ENCODE measurements at places on chromosomes 5 and 9. TPM values are rescaled to one million over a fixed set of nuclear protein-coding genes. Genes with fewer than 3 reads are reported as not detected.

The LURAP1L gene
- total RNA-seq = 2.6 TPM

The MCC gene
- total RNA-seq = 31.6 TPM

The NSD1 gene
- total RNA-seq = 40.8 TPM

The DMRT3 gene
- not detected for total RNA-seq

The CNTNAP3B gene
- total RNA-seq = 8.0 TPM

The DMGDH gene
- total RNA-seq = 2.4 TPM

The HEMGN gene
- 0.14 TPM for total RNA-seq

The CA9 gene
- not detected for total RNA-seq

The TMEM174 gene
- not detected for total RNA-seq

The SPATA31A3 gene
- total RNA-seq = not detected

The GABBR2 gene
- 1.1 TPM for total RNA-seq

The IFNA21 gene
- total RNA-seq = not detected

The SHISAL2B gene
- total RNA-seq = not detected

The OR13C4 gene
- total RNA-seq = not detected

The SERF1A gene
- 9.6 TPM for total RNA-seq

The ADAMTS19 gene
- total RNA-seq = 0.38 TPM

The COL15A1 gene
- total RNA-seq = 45.4 TPM

The EXOSC3 gene
- 15.9 TPM for total RNA-seq

The FOXD4L3 gene
- not detected for total RNA-seq

The PCDHGB7 gene
- total RNA-seq = 7.9 TPM

The C5orf63 gene
- total RNA-seq = 10.3 TPM

The IQGAP2 gene
- 4.1 TPM for total RNA-seq

The EQTN gene
- not detected for total RNA-seq

The PLGRKT gene
- 34.3 TPM for total RNA-seq

The IRX2 gene
- total RNA-seq = 6.2 TPM

The SAXO1 gene
- 0.03 TPM for total RNA-seq

The TMEM252 gene
- total RNA-seq = not detected

The IL7R gene
- 0.66 TPM for total RNA-seq

The IFNA2 gene
- total RNA-seq = not detected

The CCL27 gene
- total RNA-seq = 0.41 TPM

The PRXL2C gene
- total RNA-seq = 26.8 TPM

The RGS3 gene
- 187 TPM for total RNA-seq

The TAF7 gene
- 108 TPM for total RNA-seq

The PCA3 gene
- not detected for total RNA-seq

The GPR150 gene
- 0.14 TPM for total RNA-seq

The PCDHGA11 gene
- total RNA-seq = 3.8 TPM

The HRH2 gene
- 47.7 TPM for total RNA-seq

The TMEM232 gene
- 3.6 TPM for total RNA-seq

The EPB41L4B gene
- 13.9 TPM for total RNA-seq

The NUDT12 gene
- 13.6 TPM for total RNA-seq
